Stimulated activated CD8-positive, alpha-beta memory T cell treated with anti-CD3 and anti-CD28 coated beads, Interleukin-12 subunit alpha, Interleukin-12 subunit beta, amount 100 ng/mL, for 4 hours (primary cell): ENCODE measurements at places on chromosomes 4 and X.
A peak's percentile ranks its signal among the peaks of the same experiment; 100 is the strongest.

GRCh38 chrX:121641560-121641959, 594.1 kb downstream of the GLUD2 start:
- DNase-seq = no peak

GRCh38 chr4:149164282-149164681, 651.4 kb downstream of the IQCM start:
- DNase-seq = no peak

DNA sequence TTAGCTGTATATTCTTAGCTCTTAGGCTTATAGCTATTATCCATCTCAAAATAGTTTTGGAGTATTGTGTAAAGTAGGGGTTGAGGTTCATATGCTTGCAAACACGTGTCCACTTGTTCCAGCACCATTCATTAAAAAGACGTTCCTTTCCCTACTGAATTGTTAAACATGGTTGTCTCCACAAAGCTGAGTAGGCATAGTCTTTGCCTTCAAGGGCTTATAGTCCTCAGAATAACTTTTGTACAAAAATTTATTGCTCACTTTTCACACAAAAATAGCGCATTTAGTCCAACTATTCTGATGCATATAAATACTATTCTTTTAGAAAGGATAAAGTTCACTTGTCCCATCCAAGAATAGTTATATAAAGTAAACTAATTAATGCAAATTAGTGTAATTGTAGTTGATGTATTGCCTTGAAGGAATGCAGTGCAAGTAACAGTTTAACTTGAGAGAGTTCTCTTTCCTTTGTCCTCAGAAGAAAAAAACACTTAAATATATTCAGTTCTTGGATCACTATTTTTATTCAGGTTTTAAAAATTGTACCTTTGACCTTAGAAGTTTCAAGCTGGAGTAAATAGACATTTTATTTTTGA, 14.1 kb downstream of the LRIT3 start:
- no peak for DNase-seq

DNA sequence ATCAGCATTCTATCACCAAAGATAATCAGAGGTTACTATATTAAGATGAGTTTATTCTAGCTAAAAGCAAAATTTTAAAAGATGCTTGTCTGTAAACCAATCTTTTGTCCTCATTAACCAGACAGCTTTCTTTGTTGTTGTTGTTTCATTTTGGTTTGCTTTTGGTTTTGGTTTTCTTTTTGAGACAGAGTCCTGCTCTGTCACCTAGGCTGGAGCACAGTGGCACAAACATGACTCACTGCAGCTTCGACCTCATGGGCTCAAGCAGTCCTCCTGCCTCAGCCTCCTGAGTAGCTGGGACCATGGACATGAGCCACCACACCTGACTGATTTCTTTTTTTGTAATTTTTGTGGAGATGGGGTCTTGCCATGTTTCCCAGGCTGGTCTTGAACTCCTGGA, 102.9 kb downstream of the COX18 start:
- DNase-seq = no peak

DNA sequence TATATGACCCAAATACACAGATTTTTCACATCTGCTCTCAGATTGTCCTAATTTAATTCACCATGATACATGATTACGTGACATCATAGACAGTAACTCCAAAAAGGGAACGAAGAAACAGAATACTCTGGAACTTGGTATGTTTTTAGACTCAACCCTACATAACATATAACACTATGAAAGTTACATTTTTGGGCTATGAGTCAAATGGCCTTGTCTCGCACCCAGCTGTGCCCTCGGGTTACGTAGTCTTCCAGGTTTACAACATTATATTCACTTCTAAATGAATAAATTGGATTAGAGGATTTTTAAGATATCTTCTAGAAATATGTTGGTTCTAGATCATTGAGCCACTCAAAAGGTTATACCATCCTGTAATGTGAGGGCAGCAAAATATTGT, 2089.6 kb upstream of the TENM3 start:
- DNase-seq = no peak

GRCh38 chrX:9598344-9598743, 133.5 kb downstream of the TBL1X start:
- DNase-seq = no peak

DNA sequence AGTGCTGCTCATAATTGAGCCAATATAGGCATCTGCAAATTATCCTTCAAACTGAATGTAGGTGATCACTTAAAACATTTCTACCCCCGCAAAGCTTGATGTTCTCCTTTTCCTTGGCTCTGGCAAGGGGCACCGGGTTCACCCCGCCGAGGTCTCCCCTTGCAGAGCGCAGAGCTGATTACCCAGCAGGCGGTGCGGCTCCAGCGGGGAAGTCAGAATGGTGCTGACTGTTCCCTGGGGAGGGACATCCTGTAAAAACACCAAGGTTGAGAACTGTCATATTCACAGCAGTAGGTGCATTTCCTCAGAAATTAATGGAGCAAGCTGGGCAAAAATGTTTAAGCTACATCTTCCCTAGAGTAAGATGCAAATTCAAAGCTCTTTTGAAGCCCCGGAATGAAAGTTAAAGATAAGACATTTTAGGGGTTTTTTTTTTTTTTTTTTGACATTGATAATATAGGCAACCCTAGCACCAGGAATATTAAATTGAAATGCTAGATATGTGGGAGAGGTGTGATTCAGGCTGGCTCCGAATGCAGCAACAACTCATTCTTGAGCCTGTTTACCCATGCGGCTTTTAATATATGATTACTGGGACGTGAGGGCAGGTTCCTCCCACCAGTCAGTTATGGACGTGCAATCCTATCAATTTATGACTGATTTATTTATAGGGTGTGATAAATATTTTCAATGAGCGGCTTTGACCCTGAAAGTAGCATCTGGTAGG, 767.3 kb upstream of the TENM3 start:
- no peak for DNase-seq

DNA sequence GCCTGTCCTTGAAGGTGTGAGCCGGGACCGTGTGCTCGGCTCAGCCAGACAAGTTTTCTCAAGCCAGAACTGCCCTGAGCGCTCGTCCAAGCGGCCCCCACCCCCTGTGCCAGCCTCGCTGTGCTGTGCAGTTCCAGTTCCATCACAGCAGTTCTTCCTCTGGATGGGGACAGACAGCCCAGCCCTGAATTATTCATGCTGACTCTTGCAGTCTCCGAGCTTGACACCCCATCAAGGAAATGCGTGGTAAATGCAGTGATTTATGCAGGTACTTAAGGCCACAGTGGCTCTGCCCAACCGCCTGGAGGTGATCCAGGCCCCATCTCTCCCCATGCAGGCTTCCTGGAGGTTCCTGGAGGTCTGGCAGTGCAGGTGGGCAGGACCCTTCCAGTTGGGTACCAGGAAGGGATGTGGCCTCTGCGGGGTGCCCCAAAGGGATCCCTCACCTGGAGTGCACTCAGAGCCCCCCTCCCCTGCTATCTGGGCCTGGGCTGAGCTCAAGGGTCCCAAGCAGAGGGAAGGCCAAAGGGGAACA, 44.8 kb upstream of the HMX1 start:
- no peak for DNase-seq

- no peak for DNase-seq
These were observed 239.2 kb downstream of the ARHGAP10 start for GRCh38 chr4:147971116-147971515.

DNA sequence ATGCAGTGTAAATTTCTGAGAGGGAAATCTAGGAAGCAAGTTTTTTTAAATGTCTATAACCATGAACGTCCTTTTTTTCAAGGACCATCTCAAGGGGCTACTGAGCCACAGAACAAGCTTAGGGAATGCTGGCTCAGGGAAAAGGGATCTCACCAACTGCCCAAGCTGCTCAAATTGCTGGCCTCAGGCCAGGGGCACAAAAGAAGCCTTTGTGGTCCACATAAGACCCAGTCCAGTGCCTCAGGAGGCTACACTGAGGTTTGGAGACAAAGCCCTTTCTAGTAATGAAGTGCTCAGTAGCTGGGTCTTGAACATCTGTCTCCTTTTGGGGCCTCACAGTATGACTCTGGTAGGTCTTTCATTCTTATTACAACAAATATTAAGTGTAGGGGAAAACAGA, 305.5 kb downstream of the RAB28 start:
- no peak for DNase-seq

DNA sequence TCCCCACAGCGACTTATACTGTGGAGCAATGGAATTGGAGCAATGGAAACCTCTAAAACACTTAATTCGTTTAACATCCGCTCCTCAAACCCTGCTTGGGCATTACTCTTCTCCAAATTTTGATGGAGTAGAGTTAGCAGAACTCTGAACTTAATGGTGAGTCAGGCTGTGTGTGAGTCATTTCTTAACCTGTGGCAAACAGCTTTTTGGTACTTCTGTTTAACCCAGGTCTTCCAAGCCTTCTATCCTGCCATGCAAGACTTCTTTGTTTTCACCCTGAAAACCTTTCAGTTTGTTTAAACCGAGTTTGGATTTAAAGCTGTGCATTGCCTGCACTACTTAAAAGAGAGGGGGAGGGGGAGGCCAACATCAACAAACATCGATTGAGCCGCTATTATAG, 3.6 kb upstream of the AMOT start:
- DNase-seq = no peak

DNA sequence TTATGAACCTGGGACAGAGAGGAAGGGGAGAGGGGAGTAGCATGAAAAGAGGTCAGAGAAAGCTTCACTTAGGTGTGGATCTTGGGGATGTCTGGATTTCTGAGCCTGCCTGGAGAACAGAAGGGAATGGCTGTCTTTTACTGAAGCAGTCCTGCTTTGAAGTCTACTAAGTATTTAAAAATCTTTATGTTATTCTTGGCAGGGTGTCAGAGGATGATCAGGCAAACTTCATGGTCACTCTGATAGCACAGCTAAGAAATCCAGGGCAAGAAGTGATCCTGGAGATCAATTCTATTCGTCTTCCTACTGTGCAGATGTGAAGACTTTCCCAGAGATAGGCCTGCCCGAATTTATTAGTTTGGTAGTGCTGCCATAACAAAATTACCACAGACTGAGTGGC, 464.4 kb upstream of the BOD1L1 start:
- no peak for DNase-seq

- DNase-seq = no peak
These were observed 219.0 kb upstream of the DKK2 start for GRCh38 chr4:107255114-107255513.

GRCh38 chr4:37890801-37891259, at the start of gene TBC1D1:
TBC1D1 (plus strand) TSS chr4:37891084; CDS start chr4:37902096, 11,012 bp downstream.
- DNase-seq = peak; percentile 18

GRCh38 chr4:104967034-104967401, 179.7 kb upstream of the TET2 start:
- no peak for DNase-seq

GRCh38 chrX:15985937-15986336, 131.3 kb upstream of the AP1S2 start:
- no peak for DNase-seq

- DNase-seq = no peak
These were observed 247.2 kb upstream of the EPHA5 start for GRCh38 chr4:65917486-65917885.

- DNase-seq = no peak
These were observed 81.7 kb upstream of the STOX2 start for GRCh38 chr4:183823434-183823833.

GRCh38 chrX:10939424-10939823, 171.7 kb upstream of the HCCS start:
- DNase-seq = no peak

GRCh38 chrX:6990552-6991193, 156.8 kb upstream of the STS start:
- DNase-seq = no peak

DNA sequence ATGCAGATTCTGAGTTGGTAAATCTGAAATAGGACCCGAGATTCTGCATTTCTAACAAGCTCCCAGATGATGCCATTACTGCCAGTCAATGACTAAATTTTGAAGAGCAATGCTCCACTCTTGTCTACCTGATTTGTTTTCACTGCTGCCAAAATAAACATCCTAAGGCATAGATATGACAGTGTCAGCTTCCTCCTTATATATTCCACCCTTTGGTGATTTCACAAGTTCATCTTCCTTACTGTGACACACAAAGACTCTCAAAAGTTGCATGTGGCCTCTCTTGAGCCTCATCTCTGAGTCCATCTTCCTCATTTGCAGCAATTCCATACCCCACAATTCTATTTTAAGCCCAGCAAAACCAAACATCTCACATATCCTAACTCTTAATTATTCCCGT, 110.9 kb downstream of the FBXW7 start:
- no peak for DNase-seq

GRCh38 chr4:77826275-77826674, 7.1 kb upstream of the CNOT6L start:
- DNase-seq = no peak

DNA sequence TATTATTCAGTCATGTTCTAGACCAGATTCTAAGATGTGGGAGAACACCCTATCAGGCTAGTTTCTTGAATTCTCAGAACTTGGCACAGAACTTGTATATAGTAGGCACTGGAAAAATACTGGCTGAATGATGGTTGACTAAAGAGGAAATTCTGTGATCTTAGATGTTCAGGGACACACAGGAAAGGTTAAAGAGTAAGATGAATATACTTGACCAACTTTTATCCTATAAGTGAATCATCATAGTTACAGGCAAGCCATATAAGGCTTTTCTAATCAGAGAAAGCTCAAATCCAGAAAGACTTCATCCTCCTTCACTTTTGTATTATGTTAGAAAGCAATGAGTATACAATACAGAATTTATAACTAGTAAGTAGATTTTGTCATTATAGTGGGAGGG, 53.8 kb downstream of the SEPTIN11 start:
- no peak for DNase-seq

DNA sequence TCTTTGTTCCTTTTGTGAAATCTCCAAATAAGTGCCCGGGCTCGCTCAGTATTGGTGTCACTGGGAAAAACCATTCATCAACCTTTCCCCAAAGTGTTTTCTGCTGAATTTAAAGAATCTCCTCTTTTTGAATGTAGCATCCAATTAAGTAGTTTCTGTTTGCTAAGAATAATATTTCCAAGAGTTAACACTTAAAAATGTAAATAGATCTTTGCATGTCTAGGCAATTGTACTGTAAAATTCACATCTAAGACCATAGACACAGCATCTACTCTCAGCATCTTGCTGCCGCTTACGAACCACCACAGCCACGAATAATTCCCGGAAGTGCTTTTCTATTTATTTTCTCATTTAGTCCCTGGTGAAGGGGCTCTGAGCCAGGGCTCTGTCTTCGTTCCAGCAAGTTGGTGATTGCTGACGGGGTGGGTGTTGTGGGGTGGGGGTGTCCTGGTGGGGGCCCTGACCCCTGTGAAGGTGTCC, 1.4 kb downstream of the NSG1 start:
- DNase-seq = no peak

DNA sequence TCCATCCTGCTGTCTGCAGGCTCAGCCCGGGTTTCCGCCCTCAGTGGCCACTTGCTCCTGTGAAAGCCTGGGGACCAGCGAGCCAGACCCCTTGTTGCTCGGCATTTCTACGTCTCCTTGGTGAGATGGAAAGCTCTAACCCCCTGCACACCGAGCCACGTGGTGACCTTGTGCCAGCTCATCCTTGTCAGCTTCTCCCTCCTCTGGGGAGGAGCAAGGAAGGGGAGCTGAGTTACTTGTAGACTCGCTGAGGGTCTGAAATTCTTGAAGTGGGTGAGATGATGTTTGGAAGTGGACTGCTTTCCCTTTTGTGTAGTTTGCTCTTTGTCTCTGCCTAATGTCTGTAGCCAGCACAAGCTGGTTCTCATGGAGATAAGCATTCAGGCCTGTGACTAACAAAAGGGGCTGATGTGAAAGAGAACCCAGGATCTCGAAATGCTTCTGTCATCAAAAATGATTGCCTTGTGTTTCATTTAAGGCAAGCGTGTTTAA, 29.3 kb downstream of the RGS12 start:
- DNase-seq = no peak

GRCh38 chr4:10006231-10006600, 15.1 kb downstream of the SLC2A9 start:
- no peak for DNase-seq
